ENCODE measurements at places on chromosomes 1 and 21. TPM values are rescaled to one million over a fixed set of nuclear protein-coding genes. Genes with fewer than 3 reads are reported as not detected.

Gene AIDA
- 50.7 TPM for total RNA-seq

Gene FCRL4
- not detected for total RNA-seq

Gene GRIK1
- total RNA-seq: not detected

Gene CAPN9
- 0.04 TPM for total RNA-seq

Gene CFAP107
- total RNA-seq: not detected

Gene LCE1E
- not detected for total RNA-seq

DNA sequence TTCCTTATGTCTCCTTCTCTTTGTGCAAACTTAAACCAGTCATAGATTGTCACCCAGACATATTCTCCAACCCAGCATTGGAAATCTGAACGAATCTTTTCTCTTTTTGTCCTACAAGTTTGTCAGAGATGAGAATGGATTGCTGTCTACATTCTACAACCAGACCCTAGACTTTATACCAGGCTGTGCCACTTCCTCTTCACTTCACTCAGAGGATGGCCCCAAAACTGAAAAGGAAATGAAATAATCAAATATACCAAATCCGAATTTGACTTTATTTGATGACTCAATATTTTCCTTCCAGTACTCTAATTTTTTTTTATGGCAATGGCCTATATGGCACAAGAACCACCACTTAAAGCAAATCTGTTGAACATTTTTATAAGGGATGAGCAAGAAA, 256.5 kb downstream of the ZNF648 start:
- no peak for DNase-seq

DNA sequence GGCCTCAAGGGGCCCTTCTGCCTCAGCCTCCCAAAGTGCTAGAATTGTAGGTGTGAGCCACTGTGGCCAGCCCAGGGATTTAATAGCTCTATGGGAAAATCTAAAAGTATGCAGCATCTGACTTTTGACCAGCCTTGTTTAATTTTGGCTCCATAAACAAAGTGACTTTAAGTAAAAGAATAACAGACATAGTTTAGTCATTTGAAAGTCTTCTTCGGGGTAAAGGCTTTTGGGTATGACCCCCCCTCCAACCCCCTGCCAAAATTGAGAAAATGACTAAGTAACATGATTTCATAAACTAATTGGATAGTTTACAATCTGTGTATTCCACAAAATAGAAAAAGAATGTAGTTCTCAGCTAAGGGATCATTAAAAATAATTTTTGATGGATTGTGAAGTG, 17.0 kb downstream of the GPBP1L1 start:
- DNase-seq: no peak

- no peak for DNase-seq
These were observed 31.4 kb downstream of the TCEANC2 start for GRCh38 chr1:54084794-54085193.

GRCh38 chr1:180309338-180309737, 79.3 kb downstream of the LHX4 start:
- peak; percentile 74 for DNase-seq

- DNase-seq: no peak
These were observed 71.3 kb downstream of the OBSCN start for GRCh38 chr1:228279011-228279721.

DNA sequence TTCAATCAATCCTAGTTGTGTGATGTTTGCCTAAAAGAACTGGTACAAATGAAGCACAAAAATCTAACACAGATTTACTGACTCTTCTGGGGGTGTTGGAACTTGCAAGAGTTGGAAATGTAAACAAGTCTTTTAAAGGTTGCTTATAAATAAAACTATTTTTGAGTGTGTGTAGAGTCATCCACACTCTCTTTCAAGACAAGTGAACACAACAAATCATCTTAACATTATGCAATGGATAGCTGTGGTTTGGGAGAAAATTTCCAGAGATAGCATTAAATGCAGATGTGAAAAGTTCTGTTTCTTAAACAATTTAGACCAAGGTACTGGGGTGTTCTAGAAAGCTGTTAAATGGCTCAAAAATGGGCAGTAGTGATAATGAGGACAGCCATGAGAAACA, 28.7 kb downstream of the C1orf87 start:
- no peak for DNase-seq

DNA sequence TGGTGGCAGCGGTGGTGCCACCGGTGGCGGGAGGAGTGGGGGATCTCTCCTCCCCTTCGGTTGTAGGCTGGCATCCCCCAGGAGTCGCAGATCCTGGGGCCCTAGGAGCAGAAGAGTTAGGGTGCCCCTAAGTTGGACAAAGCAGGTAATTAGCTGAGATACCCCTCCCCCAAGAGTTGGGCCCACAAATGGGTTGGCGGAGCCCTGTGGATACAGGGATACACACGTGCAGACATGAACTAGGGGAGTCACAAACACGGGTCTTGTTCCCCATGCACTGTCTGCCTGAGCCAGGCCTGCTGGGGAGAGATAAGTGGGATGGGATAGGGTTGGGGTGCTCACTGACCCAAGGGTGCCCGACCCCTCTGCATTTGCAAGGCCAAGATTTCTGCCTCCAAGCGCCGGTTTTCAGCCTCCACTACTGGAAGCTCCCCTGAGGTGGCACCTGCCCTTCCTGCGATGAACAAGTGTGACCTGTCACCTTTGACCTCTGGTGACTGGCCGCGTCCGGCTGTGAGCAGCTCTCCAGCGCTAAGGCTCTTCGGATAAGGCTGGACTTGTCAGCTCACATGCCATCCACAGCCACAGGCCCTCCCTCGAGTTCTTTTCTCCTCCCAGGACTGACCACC, 1.8 kb downstream of the CCDC17 start:
- DNase-seq: no peak

- no peak for DNase-seq
These were observed 1.4 kb downstream of the TRIM17 start for GRCh38 chr1:228415221-228415620.

GRCh38 chr1:7378346-7379130, 392.6 kb upstream of the VAMP3 start:
- DNase-seq: no peak

- DNase-seq: no peak
These were observed 346.8 kb upstream of the ADGRL2 start for GRCh38 chr1:81453971-81454370.

DNA sequence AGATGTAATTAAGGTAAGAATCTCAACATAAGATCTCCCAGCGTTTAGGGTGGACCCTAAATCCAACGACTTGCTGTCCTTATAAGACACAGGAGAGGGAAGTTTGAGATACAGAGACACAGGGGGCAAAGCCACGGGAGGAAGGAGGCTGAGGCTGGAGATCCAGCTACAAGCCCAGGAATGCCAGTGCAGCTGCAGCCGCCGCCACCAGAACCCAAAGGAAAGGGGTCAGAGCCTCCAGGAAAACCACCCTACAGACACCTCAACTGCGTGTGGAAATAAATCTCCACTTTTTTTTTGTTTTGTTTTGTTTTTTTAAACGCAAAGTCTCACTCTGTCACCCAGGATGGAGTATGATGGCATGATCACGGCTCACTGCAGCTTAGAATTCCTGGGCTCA, 12.1 kb upstream of the TFF1 start:
- no peak for DNase-seq

GRCh38 chr1:4425892-4426291, 228.5 kb upstream of the AJAP1 start:
- no peak for DNase-seq

GRCh38 chr1:199123615-199124014, 484.8 kb downstream of the PTPRC start:
- no peak for DNase-seq

DNA sequence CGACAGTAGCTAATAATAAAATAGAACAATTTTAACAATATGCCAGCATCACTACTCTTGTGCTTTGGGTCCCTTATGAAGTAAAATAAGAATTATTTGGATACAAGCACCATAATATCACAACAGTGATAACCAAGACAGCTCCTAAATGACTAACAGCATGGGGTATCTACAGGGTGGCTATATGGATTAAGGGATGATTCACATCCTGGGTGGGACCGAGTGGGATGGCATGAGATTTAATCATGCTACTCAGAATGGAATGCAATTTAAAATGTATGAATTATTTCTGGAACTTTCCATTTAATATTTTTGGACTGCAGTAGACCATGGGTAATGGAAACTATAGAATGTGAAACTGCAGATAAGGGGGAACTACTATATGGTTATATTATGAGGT, 28.1 kb upstream of the B3GALNT2 start:
- no peak for DNase-seq

DNA sequence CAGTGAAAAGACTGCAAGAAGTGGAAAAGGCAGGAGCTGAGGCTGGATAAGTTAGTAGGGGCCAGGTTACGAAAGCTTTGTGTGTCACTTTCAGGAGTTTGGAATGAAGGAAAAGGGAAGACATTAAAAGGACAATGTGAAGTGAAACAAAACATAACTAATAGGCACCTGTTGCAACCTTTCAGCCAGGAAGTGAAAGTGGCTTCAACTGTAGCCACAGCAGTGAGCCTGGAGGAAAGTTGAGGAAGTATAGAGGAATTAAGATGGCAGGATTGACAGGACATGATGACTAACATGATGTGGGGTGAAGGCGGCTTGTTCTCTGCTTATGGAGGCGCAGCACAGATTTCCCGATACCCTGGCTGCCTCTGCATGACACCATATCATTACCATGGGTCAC, 68.9 kb downstream of the C4BPA start:
- no peak for DNase-seq

GRCh38 chr1:193676996-193677549, 490.7 kb upstream of the B3GALT2 start:
- no peak for DNase-seq

- DNase-seq: peak; percentile 35
These were observed 64.5 kb upstream of the CSF1 start for GRCh38 chr1:109846162-109846561.

DNA sequence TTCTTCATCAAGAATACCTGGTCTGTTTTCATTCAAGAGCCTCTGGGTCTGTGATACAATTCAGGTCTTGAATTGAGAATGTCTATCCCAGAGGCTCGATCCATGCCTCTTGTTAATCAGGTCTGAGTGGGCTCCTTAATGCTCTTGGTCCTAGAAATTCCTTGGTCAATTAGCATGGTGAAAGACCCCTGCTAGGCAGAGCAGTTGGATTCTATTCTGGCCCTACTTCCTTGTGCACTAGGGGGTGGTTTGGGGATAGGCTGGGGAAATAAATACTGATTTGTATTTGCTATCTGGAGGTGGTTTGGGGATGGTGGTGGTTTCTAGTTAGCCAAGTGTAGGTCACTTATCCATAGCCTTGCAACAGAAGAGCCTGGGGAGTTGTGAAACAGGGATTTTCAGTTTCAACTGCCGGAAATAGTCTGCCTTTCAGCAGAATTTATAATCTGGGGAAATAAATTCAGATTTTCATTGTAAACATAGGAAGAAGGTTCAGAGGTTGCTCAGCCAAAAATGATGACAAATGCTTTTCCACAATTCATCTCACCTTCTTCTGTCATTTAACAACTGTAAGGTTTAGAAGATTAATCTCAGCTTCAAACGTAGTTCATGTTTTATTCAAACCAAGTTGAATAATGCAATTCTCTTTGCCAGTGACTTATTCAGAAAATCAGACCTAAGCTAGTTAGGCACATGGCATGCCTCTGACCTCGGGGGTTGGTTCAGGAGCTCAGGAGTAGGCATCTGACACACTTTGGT, 22.2 kb upstream of the SCAF4 start:
- DNase-seq: no peak

DNA sequence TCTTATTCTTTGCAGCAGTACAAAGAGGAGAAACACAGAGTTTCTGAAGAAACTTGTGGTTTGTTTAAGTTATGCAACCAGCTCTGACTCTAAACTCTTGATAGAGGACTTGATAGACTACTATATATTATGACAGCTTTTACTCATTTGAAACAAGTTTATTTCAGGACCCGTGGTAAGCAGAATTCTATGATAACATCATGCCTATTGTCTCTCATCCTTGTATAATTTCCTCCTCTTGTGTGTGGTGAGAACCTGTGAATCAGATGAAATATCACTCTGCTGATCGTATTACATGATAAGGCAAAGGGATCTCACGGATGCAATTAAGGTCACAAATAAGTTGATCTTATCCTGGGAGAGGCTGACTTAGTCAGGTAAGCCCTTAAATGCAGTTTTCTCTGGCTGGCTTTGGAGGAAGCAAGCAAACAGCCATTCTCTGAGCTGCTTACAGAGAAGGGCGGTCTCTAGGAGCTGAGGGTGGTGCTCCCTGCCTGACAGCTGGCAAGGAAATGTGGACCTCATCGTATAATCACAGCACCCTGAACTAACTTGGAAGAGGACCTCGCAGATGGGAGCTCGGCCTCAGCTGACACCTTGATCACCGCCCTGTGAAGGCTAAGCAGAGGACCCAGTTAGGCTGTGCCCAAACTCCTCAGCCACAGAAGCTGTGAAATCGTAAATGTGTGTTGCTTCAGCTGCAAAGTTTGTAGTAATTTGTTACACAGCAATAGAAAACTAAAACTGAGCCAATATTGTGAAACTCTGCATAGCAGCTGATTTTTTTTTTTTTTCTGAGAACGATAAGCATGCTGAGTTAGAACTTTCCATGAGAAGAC, 151.1 kb upstream of the DPT start:
- DNase-seq: no peak

GRCh38 chr1:241579434-241579833, 47.3 kb downstream of the KMO start:
- no peak for DNase-seq

DNA sequence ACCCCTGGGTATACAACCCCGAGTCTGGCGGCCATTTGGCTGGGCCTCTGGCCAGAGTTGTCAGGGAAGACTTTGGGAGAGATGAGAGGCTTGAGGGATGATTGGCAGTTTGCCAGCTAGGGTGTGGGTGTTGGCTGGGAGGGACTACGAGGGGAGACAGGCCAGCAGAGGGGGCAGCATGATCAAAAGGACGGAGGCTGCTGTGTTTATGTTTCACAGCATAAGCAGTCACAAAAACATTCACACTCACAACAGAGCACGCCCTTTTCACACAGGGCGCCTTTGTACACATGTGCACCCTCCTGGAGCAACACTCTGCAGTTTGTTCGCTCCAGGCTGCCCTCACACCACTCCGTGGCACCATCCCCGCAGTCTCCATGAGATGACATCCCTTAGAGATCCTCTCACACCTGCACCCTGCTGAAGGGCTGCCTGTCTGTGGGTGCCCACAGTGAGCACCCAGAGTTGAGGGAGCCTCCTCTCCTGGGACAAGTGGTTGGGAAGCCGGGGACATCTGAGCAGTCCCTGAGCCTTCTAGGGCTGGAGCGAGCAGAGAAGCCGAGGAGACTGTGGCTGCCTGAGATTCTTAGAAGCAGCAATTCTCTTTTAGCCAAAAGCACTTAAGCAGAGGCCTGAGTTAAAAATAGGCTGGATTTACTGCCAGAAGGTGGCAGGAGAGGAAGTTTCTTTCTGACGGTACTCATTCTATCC, 15.4 kb downstream of the EFNA3 start:
- DNase-seq: no peak

DNA sequence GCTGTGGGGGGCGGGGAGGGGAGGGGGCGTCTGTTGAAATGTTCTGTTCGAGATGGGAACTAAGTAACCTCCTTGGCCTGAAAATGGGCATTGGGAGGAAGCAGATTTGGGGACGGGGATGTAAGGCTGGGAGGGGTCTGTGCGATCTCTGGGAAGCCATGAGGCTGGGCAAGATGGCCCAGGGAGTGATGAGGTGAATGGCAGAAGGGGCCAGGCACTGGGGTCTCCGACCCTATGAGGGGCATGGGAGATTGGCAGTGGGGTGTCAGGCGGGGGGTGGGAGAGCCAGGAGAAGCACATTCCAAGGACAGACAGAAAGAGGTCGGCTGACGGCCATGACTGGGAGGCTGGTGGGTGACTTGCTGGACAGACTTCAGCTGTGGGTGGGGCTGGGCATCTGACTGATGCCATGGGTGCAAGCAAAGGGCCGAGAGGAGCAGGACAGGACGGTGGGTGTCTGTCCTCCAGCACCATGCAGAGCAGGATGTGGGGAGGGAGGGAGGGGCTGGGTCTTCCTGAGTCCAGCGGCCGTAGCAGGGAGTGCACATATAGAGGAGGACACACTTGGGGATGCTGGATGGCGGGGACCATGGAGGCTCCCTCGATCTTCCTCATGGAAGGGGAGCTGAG, 30.0 kb upstream of the COL18A1 start:
- no peak for DNase-seq
